ENCODE measurements at places on chromosomes 2 and 18.

GRCh38 chr2:7225848-7226247 lies 308.6 kb downstream of the RNF144A start:
- DNase-seq, result no peak

DNA sequence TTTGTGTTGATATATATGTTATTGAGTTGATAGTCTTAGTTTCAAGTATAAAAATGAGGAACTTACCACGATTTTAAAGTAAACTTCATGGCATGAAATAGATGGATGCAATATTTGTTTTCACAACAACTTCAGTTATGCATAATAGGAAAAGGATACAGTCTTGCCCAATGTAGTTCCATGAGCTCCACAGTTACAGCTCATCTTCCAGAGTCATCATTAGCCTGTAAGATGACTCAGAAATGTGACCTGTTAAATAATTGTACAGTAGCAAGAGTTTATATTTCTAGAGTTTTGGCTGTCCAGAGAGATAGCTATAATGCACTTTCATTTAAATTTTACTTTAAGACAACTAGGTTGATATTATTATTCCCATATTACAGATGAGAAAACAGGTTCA lies 80.9 kb upstream of the ARHGAP28 start:
- peak; percentile 13 for DNase-seq

GRCh38 chr18:44107187-44107586 lies 573.5 kb upstream of the SETBP1 start:
- DNase-seq, result peak; percentile 84

- no peak for DNase-seq
Observed at GRCh38 chr2:80437959-80438358, 133.4 kb upstream of the LRRTM1 start.

DNA sequence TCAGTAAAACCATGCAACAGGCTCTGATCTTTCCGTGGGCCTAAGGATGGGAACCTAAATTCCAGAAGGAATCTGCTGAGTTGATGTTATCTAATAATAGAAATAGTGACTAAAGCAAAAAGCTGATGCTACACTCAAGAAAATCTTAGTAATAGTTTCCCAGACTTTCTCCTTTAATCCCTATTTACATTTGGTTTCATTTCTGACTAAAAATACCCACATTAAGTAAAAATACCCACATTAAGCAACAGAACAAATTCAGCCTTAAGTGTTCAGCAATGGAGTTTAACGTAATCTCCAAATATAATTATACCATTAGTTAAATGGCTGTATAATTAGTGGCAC lies 50.3 kb downstream of the CCBE1 start:
- DNase-seq, result no peak

GRCh38 chr2:69134306-69134945 lies 121.4 kb downstream of the ANTXR1 start:
- no peak for DNase-seq

DNA sequence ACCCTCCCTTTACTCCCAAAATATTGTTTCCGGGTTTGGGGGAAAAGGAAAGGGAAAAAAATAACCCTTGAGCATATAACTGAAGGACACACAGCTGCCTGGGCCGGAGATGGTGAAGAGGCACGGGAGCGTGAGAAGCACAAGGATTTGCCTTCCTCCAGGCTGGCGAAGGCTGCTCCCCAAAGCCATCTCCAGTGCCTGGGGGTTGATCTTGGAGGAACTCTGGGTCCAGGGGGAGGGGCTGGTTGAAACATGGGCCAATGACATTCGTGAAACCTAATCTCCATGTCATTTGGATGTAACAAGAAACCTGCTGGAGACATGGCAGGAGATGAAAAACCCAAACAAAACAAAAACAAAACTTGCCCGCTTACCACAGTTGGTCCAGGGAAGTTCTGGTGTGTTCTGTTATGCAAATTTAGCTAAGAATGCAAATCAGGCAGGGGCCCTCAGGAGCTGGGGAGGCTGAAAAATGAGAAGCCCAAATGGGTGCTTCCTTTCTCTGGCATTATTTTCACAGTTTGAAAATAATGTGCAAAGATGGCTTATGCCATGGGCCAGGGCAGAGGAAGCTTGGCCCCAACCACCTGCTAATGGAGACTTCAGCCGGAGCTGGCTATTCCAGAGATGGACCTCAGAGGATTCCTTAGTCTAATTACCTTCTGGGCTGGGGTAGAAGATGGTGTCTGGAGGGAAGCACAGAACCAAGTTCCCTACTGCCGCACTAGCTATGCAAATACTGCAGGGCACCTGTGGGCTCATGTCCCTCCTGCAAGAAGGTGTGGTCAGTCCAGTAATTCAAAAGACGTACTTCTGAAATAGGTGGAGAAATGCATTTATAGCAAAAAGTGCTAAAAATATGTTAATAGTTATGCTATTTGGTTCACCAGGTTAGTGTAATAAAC lies 180.9 kb downstream of the BCL2 start:
- no peak for DNase-seq

- DNase-seq, result peak; percentile 50
Observed at GRCh38 chr2:235366807-235367206, 127.0 kb upstream of the AGAP1 start.

GRCh38 chr2:45993476-45993991 lies 303.7 kb upstream of the EPAS1 start:
- DNase-seq, result peak; percentile 85

GRCh38 chr2:229779650-229780049 lies 65.3 kb upstream of the DNER start:
- DNase-seq, result peak; percentile 94

DNA sequence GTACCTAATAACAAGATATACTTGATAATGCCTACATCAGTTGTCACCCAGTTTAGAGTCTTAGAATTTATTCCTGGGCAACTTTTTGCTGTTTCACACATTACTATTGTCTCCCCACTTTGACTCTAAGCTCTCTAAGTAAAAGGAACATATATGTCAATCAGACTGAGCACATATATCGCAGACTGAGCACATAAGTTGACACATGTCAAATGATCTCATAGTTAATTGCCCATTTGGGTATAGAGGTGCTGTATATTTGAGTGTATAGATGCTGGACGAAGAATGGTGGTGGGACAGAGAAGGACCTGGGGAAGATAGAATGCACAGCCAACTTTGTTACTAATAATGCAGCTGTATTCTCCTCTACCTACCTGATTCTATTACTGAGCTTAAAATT lies 746.0 kb upstream of the CDH2 start:
- DNase-seq, result no peak

GRCh38 chr2:12979066-12979465 lies 262.3 kb downstream of the TRIB2 start:
- DNase-seq, result peak; percentile 93

GRCh38 chr18:76354348-76354747 lies 140.7 kb downstream of the ZNF516 start:
- peak; percentile 47 for DNase-seq

- DNase-seq, result peak; percentile 89
Observed at GRCh38 chr2:191488135-191488534, 189.8 kb upstream of the NABP1 start.

- DNase-seq, result no peak
Observed at GRCh38 chr2:75041226-75041625, 82.8 kb downstream of the POLE4 start.

GRCh38 chr18:42545825-42546224 lies 569.7 kb downstream of the RIT2 start:
- DNase-seq, result peak; percentile 81

GRCh38 chr18:8020132-8020846 lies 453.2 kb downstream of the PTPRM start:
- no peak for DNase-seq

DNA sequence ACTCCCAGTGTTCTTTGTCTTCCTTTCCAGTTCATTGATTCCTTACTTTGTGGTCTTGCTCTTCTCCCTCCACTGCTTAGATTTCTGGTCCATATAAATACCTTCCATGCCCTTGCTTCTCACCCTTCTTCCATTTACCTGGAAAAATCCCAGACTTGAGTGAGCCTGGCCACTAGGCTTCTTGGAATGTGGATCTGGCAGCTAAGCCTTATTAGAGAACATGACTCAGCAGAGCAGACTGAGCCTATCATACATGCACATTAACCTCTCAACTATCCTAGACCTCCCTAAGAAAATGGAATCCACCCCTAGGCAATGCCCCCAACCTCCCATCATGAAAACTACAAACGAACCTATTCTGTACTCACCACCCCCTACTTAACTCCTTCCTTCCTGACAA lies 127.7 kb downstream of the RHBDD1 start:
- peak; percentile 75 for DNase-seq

DNA sequence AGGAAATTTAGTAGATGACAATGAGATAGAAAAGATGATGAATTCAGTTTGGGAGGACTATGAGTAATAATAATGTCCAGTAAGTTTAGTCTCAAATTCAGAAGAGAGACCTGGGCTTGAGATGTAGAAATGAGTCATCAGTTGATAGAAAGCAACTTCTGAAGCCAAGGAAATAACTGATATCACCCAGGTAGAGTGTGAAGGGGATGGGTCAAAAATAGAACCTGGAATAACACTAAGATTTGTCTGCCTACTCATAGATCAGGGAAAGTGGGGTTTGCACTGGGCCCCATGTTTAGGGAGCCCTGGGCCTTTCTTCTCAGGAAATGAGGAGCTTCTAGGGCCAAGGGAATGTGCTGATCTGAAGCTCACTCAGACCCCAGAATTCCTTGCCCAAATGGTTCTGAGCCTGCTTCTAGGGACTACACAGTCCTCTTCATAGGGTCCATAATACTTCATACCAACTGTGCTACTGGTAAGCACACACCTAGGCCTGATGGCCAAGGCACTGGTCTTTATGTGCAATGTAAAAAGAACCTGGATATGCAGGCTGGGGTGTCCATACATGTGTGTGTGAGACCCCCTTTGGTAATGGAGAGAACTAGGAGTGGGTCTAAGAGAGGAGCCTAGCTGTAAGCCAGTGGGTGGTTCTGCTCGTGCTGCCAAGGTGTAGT lies 141.2 kb downstream of the IKZF2 start:
- DNase-seq, result peak; percentile 7

GRCh38 chr18:75173125-75173432 lies 35.9 kb downstream of the PTGR3 start:
- peak; percentile 3 for DNase-seq

DNA sequence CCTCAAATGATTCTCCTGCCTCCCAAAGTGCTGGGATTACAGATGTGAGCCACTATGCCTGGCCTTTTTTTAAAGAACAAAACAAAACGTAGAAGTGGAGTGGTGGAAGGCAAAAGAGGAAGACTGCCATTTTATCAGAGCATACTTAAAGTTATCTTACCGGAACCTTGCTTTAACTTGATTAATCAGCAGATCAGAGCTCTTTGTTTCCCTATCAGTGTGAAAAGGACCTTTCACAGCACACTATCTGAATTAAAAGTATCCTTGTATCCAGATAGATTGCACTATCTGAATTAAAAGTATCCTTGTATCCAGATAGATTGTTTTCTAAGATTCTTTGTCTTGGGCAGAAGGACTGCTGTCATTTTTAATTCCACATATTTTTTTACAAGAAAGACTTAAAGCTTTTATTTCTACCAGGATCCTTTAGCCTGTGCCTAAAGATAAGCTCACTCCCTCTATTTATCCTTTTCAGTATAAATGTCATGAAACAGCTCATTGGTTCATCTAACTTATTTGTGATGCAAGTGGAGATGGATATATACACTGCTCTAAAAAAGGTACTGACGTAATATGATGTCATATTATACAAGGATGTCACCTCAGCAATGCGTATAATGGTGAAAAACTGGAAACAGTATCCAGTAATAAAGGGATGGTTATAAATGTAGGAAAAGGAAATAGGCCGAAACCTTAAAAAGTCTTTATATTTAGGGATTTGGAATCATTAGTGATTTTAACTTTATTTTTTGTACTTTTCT lies 17.8 kb downstream of the GMCL1 start:
- no peak for DNase-seq

DNA sequence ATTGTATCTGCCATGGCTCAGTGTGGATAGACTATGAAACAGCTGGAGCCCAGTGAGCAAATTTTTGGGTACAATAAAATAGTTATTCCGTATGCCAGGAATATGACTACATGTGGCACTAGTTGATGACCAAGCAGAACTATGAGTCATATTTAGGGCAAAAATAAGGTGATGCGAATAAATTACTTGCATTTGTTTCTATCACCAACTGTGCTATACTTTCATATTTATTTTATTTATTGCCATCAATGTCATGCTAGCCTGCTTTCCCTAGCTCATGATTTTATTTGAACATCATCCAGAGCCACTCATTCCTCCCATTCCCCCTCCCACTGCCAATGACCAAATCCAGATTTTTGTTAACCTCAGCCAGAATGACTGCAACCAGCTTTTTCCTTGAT lies 13.3 kb upstream of the FAP start:
- DNase-seq, result peak; percentile 51

DNA sequence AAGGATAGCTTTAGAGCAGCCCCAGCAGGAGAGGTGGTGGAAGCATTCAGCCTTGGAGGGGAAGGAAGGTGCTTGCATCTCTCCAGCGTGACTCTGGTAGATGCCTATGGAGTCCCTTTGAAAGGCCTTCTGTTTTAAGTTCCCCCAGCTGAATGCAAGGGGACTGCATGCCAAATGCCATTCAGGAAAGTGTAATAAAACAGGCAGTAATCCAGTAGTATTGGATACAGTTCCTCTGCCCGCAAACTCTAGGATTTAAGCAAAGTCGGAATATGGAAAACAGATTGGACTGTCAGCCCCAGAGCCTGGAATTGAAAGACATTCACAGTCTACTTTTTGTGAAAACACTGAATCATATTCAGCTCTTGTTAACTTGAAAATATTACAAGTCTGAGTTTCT lies 125.2 kb upstream of the GAREM1 start:
- no peak for DNase-seq

DNA sequence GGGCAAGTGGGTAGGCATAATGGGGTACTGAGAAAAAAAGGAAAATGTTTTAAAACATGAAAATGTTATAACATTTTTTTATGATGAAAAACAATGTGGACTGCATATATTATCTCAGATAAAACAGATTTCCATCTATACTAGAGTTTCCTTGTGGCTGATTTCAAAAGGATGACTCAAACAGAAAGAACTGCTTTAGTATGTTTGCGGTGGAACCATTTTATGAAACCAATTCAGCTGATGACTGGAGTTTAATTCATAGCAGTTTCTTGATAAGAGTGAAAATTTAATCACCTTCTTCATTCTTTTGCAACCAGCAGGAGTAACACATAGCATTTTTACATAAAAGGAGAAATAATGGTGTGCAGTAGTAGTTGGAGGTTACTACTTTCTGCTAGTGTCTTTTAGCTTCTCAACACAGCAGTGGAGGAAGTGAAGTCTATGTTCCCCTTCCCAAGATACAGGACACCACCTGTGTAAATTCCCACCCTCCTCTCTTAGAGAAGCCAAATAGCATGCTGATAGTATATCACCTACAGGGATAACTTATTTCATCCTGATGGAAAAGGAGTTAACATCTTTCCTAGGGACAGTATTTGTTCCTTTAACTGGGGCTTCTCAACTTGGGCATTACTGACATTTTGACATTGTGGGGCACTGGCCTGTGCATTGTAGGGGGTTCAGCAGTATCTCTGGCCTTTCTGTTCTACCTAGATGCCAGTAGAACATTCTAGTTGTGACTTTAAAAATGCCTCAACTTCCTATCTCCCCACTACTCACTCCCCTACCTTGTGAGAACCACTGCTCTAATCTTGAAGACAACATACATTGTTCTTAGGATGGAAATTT lies 29.9 kb downstream of the PELI1 start:
- DNase-seq, result peak; percentile 79

Measured in epithelial cell of esophagus (primary cell).